ENCODE measurements at places on chromosomes 3 and 15.

DNA sequence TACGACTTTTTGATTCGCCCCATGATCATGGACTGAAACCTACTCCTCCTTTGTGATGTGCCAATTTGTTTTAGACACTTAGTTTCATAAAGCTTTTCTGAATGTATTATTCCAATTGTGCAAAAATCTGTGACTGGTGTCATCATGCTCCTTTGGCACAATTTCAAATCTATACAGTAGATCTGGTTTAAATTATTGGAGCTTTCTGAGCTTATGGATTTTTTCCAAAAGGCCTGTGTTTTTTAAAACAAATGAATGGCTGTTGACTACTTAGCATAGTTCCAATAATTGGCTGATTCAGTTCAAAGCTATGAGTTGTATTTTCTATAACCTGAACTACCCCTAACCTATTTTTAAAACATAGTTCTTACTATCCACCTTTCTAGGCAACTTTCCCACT is 282.7 kb downstream of the CNTN3 start:
- DNase-seq, result no peak

DNA sequence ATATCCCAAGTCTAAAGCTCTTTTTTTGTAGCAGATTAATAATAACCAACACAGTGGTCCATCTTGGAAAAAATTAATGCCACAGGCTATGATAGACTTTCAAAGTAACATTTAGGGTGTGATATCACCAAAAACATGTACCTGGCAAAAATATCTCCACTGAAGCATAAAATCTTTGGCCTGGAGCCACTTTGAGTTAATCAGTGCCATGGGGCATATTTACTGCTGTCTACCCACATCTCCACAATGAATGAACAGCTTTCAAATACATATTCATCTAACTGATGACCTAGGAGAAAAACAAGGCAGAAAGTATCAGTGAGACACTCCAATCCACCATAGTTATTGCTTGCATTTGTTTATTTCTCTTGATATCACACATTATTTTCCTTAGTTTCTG is 296.0 kb upstream of the MDFIC2 start:
- DNase-seq, result no peak

- no peak for DNase-seq
Observed at GRCh38 chr3:51717446-51717845, 10.6 kb downstream of the GRM2 start.

DNA sequence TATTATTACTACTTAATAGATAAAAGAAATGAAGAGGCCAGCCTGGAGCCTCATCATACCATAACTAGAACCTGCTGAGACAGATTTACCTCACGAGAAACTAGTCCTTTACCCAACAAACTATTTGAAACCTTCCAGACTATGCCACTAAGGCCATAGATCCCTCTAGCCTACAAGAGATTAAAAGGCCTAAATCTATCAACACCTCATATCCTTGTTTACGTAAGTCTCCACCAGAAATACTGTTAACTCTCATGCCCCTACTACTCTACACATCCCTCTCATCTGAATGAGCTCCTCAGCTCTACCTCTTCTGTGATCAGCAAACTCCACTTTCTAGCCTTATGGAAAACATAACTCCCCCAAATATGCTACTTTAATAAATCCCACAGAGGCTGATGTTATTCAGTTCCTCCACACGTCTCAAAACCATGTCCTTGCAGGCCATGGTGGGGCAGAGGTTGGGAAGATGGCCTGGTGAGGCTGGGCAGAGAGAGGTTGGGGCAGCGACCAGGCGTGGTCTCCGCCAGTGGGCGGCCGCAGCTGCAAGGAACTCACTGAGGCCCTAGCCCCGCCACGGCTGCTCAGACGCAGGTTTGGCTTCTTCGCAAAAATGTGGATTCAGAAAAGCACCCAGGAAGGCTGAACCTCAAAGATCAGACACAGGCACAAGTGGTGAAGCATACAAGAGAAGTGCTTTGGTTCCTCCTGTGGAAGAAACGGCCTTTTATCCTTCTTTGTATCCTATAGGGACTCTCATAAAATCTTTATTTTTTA is 65.8 kb downstream of the GSK3B start:
- DNase-seq, result no peak

- no peak for DNase-seq
Observed at GRCh38 chr3:42711491-42712343, 9.1 kb upstream of the HHATL start.

DNA sequence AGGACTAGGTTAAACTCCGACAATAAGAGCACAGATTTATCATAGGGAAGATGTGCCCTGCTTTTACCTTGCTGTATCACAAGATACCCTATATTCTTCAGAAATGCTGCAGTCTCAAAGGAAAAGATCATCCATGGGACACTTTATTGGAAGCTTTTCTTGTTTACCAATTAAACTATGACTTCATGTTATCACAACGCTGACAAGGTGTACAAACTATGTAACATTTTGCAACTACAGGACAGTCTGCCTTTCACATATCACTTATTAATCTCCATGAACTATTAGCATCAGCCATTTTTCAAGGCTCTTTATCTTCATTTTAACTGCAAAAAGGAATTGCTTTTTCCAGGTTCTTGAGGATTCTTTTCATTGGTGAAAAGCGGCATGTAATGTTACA is 34.0 kb downstream of the CBLB start:
- DNase-seq, result no peak

DNA sequence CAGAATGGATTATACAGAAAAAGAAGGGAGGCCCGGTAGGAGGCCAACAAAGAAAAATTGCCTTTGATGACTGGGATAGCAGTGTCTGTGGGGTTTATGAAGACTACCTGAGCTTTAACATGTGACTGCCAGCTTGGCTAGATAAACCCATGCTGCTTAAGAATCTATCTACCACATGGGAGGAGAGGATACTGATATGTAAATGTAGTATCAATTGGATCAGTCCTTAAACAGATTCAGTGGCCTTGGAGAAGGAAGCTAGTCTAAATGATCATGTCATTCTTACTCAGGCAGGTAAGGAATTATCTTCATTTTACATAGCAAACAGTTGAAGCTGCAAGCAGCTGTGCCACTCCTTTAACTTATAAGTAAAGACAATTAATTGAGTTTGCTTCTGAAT is 50.0 kb upstream of the SYNPR start:
- DNase-seq, result no peak

DNA sequence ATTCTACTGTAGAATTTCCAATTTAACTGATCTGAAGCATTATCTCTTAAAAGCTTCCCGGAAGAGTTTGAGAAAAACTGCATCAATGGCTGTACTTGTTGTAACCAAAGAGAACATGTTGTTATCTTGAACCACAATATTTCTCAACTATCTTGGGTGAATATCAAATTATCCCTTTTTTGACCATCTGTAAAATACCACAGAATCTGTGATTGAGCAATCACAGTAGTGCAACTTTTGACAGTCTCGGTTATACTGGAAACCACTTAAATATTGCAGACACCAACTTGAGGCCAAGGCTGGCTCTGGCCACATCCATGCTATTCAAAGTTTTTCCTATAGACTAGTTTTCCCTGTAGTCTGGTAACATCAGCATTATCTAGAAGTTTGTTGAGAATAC is 842.8 kb upstream of the EPHA6 start:
- DNase-seq, result no peak

DNA sequence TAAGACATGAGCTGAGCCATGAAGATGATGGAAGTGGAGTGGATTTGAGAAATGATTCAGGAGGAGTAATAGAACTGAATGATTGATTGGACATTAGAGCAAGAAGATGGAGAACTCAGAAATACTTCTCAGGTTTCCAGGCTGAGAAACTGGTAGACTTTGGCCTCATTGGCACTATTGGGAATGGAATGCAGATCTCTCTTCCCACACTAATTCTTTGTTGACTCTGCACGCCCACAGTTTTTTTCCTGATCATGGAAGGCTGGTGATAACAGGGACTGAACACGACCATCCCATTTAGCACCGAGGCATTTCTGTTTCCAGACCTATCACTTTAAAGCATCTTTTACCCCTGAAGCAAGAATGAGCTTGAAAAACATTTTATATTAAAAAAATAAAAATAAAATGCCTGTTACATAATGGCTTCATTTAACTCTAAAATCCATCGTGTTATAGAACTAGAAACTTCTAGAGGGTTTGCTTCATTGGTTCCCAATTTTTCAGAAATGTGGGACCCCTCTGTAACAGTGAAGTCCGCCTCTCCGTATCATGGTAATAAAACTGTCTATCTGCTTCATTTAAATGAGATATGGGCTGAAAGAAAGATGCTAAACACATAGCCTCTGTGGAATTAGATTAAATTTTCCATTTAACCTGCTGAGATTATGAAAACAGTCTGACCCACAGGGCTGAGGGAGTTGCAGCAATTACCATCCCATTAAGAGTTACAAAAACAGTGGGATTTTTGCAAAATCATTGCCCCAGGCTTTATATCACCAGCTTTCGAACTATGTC is 562.0 kb upstream of the CFAP20DC start:
- DNase-seq, result no peak

- no peak for DNase-seq
Observed at GRCh38 chr3:127307112-127307835, 19.4 kb upstream of the PRR20G start.

DNA sequence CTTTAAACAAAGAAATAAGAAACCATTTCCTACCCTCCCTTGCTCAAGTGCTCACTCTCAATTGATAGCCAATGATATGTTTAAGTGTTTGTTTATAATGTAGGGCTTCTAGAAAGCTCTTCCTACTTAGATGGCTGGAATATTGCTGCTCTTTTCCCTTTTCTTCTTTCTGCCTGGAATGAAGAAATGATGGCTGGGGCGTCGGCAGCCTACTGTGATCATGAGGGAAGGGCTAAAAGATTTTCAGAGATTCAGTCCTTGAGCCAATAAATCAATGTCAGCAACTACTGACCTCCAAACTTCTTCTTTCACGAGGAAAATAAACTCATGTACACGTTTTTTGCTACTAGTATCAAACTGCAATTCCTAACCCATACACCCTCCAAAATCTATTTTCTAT is 2.1 kb upstream of the GPR27 start:
- DNase-seq, result no peak

GRCh38 chr3:25502233-25502632 is 74.2 kb downstream of the RARB start:
- DNase-seq, result no peak

GRCh38 chr15:39588531-39589192 is 7.8 kb downstream of the THBS1 start:
- no peak for DNase-seq

DNA sequence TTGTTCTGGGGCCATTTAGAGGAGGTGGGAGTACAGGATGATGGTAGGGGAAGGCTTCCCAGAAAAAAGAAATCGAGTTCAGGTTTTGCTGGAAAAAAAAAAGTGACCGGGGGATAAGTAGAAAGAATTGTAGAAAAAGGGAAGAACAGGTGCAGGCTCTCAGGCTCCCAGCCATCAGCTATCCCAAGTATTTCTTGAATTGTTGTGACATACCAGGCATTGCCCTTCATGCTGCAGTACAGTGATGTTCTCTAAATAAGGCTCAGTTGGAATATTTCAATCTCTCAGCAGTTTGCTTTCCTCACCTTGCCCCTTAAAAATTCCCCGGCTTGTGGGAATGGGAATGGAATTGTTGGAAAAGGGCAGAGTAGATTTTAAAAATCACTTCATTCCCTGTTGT is 82.5 kb upstream of the RGMA start:
- no peak for DNase-seq

DNA sequence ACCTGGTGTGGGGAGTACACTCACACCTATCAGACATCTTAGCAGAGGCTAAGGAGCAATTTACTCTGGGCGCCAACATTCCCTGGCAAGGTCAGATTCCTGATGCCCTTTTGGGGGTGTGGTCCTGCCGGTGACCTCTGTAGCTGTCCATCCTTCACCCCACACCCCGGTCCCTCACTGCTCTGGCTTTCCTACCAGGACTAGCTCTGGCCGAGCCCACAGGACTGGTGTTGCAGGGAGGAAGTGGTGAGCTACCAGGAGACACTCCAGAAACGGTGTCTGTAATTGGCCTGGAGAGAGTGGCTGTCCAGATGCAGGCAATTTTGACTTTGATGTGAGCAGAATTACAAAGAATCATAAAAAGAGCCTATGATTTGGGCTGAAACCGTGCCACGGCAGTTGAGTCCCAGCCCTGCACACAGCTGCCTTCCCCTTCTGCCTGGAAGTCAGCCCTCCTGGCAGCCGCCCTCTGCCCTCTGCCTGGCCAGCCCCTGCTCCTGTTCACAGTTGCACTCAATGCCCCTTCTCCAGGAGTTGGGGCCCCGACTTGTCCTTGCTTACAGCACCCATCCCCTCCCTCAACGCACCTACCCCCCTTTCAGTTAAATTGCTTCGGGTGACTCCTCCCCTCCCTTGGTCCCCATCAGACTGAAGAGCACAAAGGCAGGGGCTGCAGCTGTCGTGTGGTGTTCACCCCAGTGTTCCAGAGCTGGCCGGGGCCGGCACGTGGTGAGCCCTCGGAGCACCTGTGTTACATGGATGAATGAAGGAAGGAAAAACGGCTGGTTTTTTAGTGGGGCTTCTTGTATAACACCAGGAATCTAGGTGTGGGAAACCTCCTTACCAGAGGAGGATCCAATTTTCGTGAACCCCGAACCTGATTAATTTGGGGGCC is 80.2 kb upstream of the TPM1 start:
- DNase-seq, result no peak

DNA sequence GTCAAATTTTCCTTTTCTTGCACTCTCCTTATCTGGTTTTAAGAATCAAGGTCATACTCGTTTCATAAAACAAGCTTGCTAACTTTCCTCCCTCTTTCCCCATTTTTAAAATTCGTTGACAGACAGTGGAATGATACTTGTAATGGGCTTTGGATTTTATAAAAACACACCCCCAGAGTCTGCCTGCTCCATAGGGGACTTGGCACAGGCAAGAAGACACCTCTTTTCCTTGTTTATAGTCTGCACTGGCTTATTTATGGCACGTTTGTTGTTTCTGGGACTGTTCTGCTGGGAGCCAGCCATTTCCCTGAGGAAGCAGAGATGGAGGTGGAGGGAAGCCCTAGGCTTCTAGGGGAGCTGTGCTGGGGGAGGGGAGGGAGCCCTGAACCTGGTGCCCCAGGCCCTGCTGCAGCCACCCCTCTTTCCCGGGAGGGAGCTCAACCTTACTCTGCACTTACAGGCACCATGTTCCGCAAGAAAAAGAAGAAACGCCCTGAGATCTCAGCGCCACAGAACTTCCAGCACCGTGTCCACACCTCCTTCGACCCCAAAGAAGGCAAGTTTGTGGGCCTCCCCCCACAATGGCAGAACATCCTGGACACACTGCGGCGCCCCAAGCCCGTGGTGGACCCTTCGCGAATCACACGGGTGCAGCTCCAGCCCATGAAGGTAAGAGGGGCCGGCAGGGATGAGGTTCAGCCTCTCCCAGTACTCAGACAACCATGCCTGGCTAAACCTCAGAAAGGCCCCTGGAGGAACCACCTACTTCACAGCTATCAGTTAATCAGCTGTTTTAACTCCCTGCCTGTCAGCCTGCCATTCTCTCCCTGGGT is 18.3 kb downstream of the ANKRD63 start:
- DNase-seq, result no peak

- DNase-seq, result no peak
Observed at GRCh38 chr15:60966316-60966715, 262.8 kb downstream of the RORA start.

GRCh38 chr15:40877694-40878093 is 3.7 kb upstream of the RHOV start:
- no peak for DNase-seq
